ENCODE measurements at places on chromosomes 3 and 15.
A peak's percentile ranks its signal among the peaks of the same experiment; 100 is the strongest.

- peak; percentile 46 for DNase-seq
Observed at GRCh38 chr3:190321789-190322603, at the start of gene CLDN1. TSS of gene CLDN1 (minus strand) at chr3:190322446. CDS start at chr3:190322206, 240 bp downstream.

GRCh38 chr15:64702816-64703631 is 72.4 kb downstream of the RBPMS2 start:
- peak; percentile 83 for DNase-seq

- DNase-seq, result no peak
Observed at GRCh38 chr3:44016818-44017217, 224.9 kb upstream of the TOPAZ1 start.

- no peak for DNase-seq
Observed at GRCh38 chr3:89332386-89332785, 225.0 kb downstream of the EPHA3 start.

DNA sequence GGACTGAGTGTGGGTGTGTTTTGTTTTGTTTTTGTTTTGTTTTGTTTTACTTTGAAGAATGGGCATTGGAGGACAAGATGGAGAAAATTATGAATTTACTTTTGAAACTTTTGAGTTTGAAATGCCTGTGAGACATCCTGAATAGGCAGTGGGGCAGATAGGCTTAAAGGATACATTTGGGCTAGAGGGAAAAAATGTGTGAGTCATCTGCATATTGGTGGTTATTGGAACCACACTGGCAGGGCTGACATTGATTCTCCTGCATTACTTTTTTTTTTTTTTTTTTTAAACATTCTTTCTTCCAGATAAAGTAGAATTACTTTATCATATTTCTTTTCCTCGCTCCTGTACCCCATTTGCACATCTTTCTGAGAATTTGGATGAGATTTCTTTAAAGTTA is 56.1 kb downstream of the CALML4 start:
- DNase-seq, result no peak

- DNase-seq, result no peak
Observed at GRCh38 chr3:143119974-143120715, 574 bp downstream of the CHST2 start.

- DNase-seq, result no peak
Observed at GRCh38 chr3:120489421-120489820, 38.6 kb upstream of the FSTL1 start.

- DNase-seq, result no peak
Observed at GRCh38 chr15:63379492-63380150, 2.0 kb downstream of the CA12 start.

- no peak for DNase-seq
Observed at GRCh38 chr15:40543631-40544294, 21.1 kb downstream of the CCDC32 start.

GRCh38 chr3:187519428-187519890 is 150.7 kb downstream of the SST start:
- DNase-seq, result no peak

- DNase-seq, result no peak
Observed at GRCh38 chr3:141383555-141384129, 15.3 kb downstream of the ZBTB38 start.

DNA sequence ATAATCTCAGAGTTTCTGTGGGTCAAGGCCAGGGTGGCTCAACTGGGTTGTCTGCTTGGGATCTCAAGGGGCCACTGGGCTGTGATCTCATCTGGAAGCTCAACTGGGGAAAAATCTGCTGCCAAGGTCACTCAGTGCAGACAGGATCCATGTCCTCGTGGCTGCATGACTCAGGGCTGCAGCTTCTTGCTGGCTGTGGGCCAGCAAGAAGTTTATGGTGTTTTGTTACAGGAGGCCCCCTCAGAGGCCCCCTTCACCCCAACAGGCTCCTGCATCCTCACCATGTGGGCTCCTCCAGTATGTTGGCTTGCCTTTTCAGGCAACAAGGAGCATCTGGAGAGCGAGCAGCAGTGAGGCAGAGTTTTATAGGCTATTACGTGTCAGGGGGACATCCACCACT is 14.6 kb downstream of the OCA2 start:
- no peak for DNase-seq

DNA sequence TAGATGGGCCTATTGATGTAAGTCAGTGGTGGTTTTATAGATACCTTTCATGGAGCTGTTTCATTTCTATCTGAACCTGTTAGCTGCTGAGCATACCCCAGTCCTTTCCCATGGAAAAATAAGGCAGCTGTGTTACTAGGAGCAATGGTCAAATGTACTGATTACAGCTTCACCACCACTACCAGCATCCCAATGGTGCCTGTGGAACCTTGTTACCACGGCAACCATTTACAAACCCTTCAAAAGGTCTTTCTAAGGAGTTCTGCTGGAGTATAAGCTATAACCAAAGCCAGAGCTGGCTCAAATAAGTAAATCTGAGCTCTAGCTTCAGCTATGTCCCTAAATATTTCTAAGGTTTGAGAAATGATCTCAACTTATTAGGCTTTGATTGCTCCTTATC is 133.4 kb upstream of the ACP3 start:
- DNase-seq, result no peak

DNA sequence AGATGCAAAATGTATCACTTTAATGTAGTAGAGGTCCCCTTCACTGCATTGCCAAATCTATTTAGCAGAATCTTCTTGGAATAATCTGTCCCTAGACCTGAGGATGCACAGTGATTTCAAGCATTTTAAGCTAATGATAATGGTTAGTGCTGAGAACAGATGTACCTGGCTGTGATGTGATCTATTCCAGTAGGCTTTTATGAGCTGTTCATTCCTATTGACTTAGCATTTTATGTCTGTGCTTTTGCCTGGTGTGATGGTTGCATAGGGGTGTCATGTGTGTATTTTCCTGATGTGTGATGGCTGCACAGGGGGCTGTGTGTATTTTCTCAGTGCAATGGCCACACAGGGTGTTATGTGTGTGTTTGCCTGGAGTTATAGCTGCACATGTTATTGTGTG is 272.9 kb downstream of the TIGIT start:
- no peak for DNase-seq

GRCh38 chr15:32698773-32699390 is 18.9 kb upstream of the GREM1 start:
- DNase-seq, result no peak

DNA sequence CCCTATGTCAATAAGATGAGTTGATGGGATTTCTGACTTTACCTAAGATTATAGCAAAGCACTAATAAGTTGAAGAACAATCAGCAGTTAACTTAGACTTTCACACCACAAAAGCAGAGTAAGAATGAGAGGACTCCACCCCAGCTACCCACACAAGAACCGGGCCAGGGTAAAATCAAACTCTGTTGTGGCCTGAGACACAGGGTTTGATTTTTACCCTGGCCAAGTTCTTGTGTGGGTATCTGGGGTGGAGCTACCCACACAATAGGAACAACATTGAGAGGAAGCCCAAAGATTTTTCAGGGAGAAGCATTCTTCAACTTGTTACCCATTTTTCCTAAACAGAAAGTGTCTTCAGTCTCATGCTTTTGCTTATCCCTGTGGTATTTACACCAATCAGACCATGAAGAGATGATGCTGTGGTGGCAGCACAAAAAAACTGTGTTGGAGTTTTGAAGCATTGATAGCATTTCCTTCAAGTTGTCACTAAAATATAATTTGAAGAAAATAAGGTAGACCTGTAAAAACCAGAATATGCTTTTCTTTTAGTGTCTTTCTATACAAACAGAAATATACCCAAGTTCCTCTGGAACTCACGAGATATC is 25.6 kb downstream of the CPOX start:
- DNase-seq, result no peak

DNA sequence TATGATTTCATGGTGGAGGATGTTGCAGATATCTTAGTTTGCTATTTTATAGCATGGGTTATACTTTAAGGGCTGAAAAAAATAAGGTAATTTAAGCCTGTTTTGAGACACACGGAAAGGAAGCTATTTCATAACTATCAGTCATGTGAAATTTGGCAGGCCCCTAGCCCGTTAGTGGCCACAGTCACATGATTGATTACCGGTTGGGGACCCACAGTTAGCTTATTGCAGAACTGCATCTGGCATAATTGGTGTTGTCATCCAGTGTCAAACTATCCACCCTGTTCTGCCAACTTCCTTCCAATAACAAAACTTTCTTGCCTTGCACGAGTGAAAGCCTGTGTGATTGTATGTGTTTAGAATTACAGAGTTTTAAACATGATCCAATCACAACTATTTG is 35.2 kb downstream of the FNDC3B start:
- DNase-seq, result no peak

DNA sequence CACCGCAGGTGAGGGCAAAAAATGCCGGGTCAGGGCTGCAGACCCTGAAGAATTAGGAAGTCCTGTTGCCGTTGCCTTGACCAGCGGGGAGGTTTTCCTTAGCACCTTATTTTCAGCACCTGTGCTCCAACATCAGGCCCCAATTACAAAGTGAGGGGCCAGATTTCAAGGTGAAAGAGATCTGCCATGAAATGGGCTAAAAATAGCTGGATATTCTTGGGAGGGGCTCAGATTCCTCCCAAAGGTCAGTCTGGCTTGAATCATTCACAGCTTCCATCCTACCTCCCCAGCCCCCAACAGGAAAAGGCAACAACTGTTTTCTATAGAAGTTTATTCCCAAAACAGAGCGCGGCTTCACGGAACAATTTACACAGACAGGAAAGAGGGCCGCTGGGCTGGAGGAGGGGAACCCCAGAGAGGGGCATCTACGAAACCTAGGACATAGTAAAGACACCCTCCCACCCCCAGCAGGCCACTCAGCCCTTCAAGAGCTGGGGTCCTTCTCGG is 941 bp upstream of the SLC26A6 start:
- DNase-seq, result no peak

DNA sequence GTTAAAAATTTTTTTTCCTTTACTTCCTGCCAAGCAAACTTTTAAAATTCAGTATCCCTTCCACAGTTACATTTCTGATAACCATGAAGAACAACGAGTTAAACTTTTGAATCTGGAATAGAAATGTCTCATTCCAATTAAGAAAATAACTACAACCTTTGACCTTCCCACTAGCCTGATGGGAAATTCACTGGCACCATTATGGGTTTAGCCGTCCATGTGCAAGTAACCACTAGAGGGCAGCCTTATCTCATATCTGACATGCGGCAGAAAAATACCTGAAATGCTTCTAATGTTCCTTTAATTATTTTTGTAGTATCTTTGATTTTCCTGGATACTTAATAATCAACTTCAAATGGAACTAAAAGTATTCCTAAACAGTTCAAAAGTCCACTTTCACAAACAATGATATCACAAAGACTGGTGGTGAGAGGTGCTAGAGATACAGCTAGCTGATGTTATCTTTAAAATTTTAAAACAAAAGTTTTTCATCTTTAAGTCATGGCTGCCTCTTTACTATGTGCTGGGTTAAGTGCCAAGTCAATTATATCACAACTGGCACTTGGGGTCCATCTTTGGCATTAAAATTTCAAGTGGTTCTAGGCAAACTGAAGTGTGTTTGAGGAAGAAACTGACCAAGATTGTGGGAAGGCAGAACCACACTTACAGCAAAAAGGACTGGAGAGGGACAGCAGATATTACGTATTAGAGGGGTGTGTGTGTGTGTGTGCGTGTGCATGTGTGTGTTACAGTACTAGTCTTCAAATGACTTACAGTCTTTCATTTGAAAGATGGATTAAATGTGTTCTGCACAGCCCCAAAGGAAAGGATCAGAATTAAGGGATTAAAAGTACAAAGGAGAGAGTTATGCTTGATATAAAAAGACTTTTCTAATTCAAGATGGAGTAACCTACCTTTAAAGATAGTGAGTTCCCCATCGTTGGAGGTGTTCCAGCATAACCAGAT is 107.1 kb upstream of the ICE2 start:
- peak; percentile 67 for DNase-seq

GRCh38 chr15:93088200-93088980 is 621 bp downstream of the RGMA start:
- no peak for DNase-seq

DNA sequence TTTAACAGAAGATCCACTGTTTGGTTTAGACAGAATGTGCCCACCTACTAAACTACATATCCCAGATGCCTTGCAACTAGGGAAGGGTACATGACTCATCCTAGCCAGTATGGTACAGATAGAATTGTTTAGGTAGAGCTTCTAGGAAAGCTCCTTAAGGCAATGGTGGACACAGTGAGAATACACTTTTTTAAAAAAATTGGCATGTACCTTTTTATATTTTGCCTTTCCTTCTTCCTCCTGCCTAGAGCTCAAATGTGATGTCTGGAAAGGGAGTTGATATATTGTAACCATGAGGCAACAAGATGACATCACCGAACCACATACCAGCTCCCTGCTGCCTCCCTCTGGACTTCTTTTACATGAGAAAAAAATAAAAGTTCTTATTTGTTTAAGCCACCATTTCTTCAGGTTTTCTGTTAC is 14.4 kb upstream of the C3orf80 start:
- DNase-seq, result peak; percentile 54

- no peak for DNase-seq
Observed at GRCh38 chr3:158820521-158820920, 18.7 kb downstream of the MFSD1 start.

GRCh38 chr15:68277131-68277602 is 378 bp upstream of the FEM1B start:
- no peak for DNase-seq

- no peak for DNase-seq
Observed at GRCh38 chr3:184770541-184770940, 41.4 kb upstream of the VPS8 start.

- DNase-seq, result no peak
Observed at GRCh38 chr3:74605437-74605836, 9.0 kb downstream of the CNTN3 start.

DNA sequence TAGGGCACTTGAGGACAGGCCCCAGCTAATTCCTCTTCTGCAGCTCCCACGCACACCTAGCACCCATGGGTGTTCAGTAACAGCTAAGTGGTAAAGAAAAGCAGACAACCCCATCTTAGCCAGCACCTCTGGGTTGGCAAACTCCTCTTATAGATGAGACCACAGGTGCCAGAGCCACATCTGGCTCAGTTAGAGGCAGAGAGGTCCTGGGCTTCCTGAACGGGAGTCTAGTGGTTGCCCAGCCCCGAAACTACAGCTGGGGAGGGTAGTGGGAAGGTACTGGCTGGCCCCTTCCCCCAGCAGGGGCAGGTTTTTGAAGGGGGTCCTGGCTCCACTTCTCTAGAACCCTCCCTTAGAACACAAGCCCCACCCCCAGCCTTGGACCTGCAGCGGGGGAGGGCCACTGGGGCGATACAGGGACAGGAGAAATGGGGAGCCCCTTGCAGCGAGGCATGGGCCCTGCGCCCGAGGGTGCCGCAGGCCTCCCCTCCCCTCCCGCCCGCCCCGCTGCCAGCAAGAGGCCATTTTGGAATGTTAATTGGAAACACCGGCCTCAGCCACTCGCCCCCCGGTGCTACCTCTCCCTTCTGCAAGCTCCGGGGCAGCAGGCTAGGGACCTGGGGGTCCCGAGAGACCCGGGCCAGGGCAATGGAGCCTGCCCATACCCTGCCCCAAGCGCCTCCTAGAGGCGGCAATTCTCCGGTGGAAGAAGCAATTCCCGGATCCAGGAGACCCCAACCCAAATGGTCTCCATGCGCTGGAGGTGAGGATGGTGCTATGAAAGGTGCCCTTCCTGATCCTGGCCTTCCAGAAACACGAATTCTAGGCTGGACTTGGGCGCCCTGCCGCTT is 1.5 kb downstream of the DUSP7 start:
- no peak for DNase-seq

Data from fibroblast of the conjunctiva (primary cell).